ENCODE measurements at places on chromosomes 1 and 21.

DNA sequence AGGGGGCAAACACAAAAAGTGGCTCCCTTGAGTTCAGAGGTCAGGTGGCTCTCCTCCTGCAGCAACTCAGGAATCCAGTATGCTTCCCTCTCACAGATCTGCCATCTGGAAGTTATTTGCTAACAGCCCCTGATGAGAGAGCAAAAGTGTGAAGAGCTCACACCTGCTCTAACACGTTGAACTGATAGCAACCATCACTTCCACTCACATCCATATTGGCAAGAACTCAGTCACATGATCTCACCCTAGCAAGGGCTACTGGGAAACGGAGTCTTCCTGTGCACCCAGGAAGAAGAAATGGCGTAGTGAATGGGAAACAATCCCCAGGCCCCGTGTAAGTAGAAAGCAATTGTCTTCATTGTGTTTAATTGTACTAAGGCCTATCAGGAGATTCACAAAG lies 20.7 kb upstream of the SLC45A1 start:
- no peak for DNase-seq

DNA sequence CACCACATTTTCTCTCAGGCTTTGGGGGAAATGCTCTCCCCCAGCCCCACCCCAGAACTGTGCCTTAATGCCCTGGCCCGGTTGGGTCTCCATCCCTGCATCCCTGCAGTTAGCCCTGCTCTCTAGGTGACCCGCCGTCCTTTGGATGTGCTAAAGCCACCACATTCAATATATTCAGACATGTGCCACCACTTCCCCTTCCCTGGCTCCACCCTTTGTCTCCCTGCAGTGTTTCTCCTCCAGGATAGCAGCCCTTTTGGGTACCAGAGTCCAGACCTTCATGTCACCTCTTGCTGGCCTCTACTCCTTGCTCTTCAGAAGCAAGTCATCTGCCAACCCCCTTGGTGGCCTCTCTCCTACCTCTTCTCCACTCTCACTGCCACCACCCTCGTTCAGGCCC lies 41.8 kb downstream of the RUNX1 start:
- DNase-seq, result no peak

- DNase-seq, result no peak
Measured at GRCh38 chr1:226652613-226653012, 86.5 kb downstream of the ITPKB start.

- no peak for DNase-seq
Measured at GRCh38 chr1:204921855-204922516, 51.3 kb downstream of the NFASC start.

DNA sequence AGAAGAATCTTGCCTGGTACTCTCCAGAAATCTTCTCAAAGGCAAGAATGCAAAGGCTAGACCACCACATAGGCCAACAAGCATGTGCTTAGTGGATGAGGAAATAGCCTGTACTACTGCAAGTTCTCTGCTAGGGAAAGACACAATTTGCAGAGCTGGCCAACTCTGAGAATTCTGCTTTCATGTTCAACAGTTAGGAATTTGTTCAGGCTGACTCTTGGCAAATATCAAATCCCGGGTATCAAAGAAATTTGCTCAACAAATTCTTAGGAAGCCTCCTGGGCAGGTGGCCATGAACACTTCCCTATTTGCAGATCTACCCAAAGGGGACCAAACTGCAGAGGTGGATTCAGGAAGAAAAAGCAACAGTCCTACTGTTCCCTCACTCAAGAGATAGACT lies 15.0 kb upstream of the H3-3A start:
- DNase-seq, result peak; percentile 83

GRCh38 chr1:185058876-185059275 lies 13.5 kb downstream of the RNF2 start:
- DNase-seq, result no peak

- peak; percentile 58 for DNase-seq
Measured at GRCh38 chr1:54861070-54861761, 25.8 kb downstream of the DHCR24 start.

GRCh38 chr21:42453224-42453985 lies 42.6 kb downstream of the RSPH1 start:
- DNase-seq, result no peak
